ENCODE measurements at places on chromosomes 6 and 20.

DNA sequence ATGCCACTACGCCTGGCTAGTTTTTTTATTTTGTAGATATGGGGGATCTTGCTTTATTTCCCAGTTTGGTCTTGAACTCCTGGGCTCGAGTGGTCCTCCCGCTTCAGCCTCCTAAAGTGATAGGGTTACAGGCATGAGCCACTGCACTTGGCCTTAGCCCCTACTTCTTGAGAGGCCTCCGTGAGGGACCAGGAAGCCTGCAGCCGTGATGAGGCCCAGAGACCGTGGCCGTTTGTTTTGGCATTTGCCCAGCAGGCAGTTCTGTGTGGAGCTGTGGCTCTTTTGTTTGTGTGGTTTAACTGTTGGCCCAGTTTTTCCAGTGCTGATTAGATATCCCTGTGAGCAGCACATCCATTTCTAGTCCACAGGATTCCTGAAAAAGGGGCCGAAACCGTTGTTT lies 39.8 kb downstream of the SRSF3 start:
- no peaks in the 10 kb centered on the region for H3K4me1 ChIP-seq
- DNase-seq, result no peak
- H3K36me3 ChIP-seq, result no peaks in the 10 kb centered on the region
- no peak overlapping the region for H3K4me3 ChIP-seq
- H3K27ac ChIP-seq, result no peak overlapping the region

DNA sequence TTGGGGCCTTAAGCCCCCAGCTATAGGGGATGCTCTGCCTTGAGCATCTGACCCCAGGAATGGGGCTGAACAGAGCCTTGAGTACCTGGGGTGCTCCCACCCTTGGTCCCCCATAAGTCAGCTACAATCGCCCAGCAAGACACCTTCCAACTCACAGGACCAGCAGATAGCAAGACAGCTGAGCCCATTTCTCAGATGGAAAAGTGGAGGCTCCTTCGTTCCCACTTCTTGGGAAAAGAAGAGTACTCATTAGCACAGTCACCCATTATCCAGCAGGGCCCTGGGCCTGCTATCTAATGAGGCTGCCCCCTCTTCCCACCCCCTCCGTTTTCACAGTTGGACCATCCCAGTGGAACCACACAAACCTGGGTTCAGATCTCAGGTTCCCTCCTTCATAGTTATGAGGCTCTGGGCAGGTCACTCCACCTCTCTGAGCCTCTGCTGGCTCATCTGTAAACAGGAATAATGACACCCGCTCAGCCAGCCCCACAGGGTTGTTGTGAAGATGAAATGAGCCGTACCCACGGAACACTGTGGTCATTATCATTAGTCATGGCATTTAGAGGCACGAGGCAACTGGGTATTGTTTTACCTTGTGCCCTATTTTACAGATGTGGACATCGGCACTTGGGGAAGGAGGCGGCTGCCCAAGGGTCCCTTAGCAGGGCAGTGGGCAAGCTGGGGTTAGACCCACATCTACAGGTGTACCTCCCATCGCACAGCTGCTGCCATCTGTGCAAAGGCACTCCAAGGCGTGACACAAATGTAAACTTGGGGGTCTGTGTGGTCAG lies 4.5 kb downstream of the LPIN3 start:
- no peaks in the 10 kb centered on the region for H3K27me3 ChIP-seq
- peaks cover 6% of the 10 kb centered on the region for H3K4me1 ChIP-seq
- no peak overlapping the region for H3K27ac ChIP-seq
- no peak overlapping the region for H3K4me3 ChIP-seq
- H3K36me3 ChIP-seq, result no peaks in the 10 kb centered on the region
- no peak for DNase-seq

DNA sequence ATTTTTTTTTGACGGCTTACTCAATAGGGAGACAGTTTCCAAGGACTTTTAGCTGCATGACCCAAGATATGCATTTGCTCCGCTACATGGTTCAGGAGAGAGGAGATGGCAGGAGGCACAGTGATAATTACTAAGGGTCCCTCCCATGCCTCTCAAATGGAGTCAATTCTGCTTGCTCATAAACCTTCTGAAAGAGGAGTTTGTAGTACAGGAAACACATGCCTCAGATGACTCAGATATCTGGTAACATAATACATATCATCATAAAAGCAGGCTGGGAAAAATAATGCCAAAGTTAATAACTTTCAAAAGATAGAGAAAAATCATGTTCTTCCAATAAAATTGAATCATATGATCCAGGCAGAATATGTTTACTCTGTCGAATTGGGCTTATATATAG lies 97.6 kb upstream of the DEFB112 start:
- no peak for DNase-seq
- no peaks in the 10 kb centered on the region for H3K27me3 ChIP-seq
- H3K4me3 ChIP-seq, result no peak overlapping the region
- no peaks in the 10 kb centered on the region for H3K4me1 ChIP-seq

DNA sequence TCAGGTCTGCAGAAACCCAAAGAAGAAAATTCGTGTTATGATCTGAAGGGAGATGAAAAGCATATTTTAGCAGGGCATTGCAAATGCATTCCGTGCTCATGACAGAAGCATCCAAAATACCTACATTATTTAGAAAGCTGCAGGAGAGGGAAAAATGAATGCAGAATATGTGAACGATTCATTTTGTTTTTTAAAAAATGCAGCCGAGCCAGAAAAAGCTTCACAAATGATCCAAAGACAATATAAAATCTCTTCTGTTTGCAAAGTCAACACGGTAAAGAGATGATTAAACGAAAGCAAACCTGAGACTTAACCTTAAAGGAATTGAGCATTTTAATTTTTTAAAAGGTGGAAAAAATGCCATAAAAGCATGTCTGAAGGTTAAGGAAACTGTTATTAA lies 136.1 kb upstream of the SULF2 start:
- H3K27ac ChIP-seq, result no peak overlapping the region
- no peak overlapping the region for H3K4me3 ChIP-seq
- no peaks in the 10 kb centered on the region for H3K36me3 ChIP-seq

- peaks cover 23% of the 10 kb centered on the region for H3K4me1 ChIP-seq
- no peak overlapping the region for H3K27ac ChIP-seq
- H3K4me3 ChIP-seq, result peak overlapping the region; percentile 72
- peaks cover 11% of the 10 kb centered on the region for H3K36me3 ChIP-seq
- no peaks in the 10 kb centered on the region for H3K27me3 ChIP-seq
- no peak for DNase-seq
Observed at GRCh38 chr20:58694241-58695083, 1.9 kb downstream of the NPEPL1 start.

DNA sequence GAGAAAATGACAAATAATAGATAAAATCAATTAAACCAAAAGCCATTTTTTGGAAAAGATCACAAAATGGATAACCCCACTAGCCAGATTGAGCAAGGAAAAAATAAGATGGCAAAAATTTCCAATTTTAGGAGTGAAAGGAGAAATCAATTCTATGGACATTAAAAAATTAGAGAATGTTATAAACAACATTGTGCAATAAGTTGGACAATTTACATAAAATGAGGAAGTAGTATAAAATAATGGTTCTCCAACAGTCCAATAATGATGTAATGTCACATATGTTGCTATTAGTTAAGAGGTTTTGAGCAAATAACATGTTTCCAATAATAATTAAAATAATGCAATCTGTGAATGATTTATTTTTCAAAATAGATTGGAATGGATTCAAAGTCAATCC lies 3.1 kb upstream of the SNAP91 start:
- no peak overlapping the region for H3K27ac ChIP-seq
- no peaks in the 10 kb centered on the region for H3K4me1 ChIP-seq
- H3K4me3 ChIP-seq, result no peak overlapping the region
- H3K27me3 ChIP-seq, result peaks cover 28% of the 10 kb centered on the region
- no peak for DNase-seq

GRCh38 chr20:48818481-48818987 lies 9.3 kb downstream of the PREX1 start:
- no peaks in the 10 kb centered on the region for H3K4me1 ChIP-seq
- DNase-seq, result peak; percentile 76
- H3K4me3 ChIP-seq, result peak overlapping the region; percentile 91
- no peaks in the 10 kb centered on the region for H3K27me3 ChIP-seq

DNA sequence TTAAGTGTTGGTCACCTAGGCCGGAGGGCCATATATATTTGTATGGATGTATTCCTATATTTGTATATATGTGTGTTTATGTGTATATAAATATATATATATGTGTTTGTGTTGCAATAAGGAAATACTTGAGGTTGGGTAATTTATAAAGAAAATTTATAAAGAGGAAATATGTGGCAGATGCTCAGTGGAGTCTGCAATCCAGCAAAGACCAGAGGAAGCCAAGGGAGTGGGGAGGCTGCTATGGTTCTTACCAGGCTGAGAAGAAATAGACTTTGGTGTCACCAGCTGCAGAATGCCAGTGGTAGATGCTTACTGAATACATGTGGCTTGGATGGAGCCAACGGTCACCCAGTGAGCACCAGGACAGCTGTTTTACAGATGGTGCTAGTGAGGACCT lies 97.4 kb upstream of the ELOVL5 start:
- no peak overlapping the region for H3K27ac ChIP-seq

GRCh38 chr20:46117704-46118467 lies at the start of gene CD40:
CD40 (plus strand) TSS chr20:46118314; CDS start chr20:46118344, 30 bp downstream.
- peak; percentile 58 for DNase-seq
- no peak within 1 kb of the TSS for H3K27ac ChIP-seq
- H3K27me3 ChIP-seq, result peaks cover 26% of the 10 kb centered on the region
- H3K4me1 ChIP-seq, result peaks cover 17% of the 10 kb centered on the region
- H3K4me3 ChIP-seq, result peak within 1 kb of the TSS; percentile 79

DNA sequence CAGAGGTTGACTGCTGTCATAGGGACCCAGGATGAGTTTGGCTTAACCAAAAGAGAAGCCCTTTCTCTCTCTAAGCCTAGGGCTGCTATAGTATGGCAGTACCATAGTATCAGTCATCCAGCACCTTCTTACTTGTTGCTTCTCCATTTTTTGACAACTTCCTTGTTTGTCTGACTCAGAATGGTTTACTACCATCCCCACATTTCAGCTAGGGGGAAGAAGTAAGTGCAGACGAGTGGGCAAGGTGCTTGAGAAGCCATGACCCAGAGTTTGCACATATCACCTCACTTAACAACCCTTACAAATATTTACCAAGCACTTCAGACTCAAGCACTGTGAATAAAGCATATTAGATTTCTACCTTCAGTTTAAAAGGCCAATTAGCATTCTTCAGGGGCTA lies 289.9 kb upstream of the TSHZ2 start:
- H3K27ac ChIP-seq, result no peak overlapping the region
- no peaks in the 10 kb centered on the region for H3K4me1 ChIP-seq
- no peaks in the 10 kb centered on the region for H3K36me3 ChIP-seq
- H3K27me3 ChIP-seq, result peaks cover 3% of the 10 kb centered on the region
- DNase-seq, result no peak

DNA sequence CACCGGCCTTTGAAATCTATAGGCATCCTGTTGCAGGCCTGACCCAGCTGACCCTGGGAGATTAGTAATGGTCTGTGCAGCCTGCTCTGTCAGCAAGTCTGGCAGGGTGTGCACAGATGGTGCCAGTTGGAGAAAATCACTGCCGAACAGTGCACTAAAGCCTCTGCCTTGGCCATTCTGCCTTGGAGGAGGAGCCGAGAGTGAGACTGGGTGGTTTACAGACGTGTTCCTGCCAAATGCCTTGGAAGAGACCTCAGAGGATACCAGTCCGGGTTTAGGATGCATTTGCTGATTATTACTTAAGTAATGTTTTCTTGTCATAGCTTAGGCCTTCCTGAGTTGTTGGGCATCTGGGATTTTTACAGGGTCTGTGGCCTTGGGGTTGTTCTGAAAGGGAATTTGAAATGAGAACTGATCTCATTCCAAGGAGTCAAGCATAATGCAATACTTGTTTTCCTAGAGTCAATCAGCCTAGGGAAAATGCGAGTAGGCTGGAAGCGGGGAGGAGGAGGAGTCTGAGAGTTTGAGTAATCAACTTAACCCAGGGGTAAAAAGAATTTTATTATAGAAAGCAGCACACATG lies 292.1 kb downstream of the SOX4 start:
- no peak for DNase-seq
- no peaks in the 10 kb centered on the region for H3K27me3 ChIP-seq
- no peak overlapping the region for H3K4me3 ChIP-seq

DNA sequence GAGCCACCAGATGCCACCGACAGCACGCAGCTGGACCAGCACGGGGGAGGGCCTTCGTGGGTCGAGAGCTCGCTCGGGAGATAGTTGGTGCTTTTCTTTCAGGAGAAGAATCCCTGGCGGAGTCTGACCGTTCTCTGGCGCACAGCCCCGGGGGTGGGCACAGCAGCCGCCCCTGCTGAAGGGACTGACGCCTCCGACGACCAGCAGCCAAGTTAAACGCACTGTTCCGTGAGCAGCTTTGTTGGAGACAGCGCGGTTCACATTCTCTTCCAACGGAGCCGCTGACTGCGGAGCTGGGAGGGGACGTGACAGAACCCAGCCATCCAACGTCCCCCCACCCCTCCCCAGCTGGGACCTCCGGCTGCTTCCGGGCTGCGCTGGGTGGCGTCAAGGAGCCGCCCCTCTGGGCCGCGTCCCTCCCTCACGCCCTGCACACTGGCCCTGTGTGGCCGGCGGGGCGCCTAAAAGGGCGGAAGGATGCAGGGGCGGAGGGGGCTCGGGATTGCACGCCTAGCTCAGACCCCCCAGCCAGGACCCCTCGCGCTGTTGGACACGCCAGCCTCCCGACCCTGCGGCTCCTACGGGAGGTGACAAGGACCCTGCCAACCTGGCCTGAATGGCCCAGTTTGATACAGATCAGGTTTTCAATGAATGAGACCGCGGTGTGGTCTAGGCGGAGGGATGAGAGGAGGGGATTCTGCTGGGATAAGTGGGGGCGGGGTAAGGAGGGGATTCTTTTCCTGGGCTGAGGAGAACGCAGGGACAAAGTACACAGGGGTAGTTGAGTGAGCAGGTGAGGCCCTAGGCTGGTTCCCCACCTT lies 36.4 kb upstream of the KHDC1 start:
- DNase-seq, result no peak
- H3K36me3 ChIP-seq, result peaks cover 24% of the 10 kb centered on the region
- no peak overlapping the region for H3K27ac ChIP-seq
- H3K4me3 ChIP-seq, result no peak overlapping the region

DNA sequence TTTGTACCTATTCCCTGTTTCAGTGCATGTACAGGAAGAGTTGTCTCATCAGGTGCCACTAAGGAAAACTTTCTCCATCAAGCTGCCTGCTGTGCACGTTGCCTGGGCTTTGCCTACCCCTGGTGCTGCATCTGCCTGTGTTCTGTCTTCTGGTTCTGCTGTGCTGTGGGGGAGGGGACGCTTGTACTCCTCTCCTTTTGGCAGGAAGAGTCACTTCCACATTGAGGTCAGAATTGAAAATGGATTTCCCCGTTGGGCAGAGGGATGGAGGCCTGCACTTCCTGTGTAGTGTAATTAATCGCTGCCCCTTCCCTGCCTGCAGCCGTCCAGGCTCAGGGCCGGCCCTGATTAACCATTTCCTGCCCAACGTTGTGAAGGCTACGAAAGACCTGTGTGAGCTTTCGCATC lies 153.3 kb downstream of the SCML4 start:
- H3K27me3 ChIP-seq, result no peaks in the 10 kb centered on the region
- H3K4me1 ChIP-seq, result peaks cover 65% of the 10 kb centered on the region
- peak; percentile 58 for DNase-seq
- peak overlapping the region; percentile 72 for H3K27ac ChIP-seq

DNA sequence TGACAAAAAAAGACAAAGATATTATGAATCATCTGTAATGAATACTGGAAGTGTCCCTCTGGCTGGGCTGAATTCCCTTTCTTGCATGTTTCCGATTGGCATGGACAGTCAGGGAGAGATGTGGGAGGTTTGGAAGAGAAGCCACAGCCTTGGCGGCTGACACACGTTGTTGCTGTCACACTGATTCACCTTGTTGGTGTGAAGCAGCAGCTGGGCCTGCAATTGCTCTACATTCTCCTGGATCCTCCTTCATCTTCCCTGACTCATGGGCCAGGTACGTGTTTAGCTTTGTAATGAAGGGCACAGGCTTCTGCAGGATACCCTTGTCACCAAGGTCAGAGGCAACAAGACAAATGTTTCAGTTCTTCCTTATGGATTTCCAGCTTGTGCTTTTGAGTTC lies 13.4 kb upstream of the SMIM8 start:
- no peaks in the 10 kb centered on the region for H3K4me1 ChIP-seq
- no peak for DNase-seq
- no peak overlapping the region for H3K4me3 ChIP-seq
- no peaks in the 10 kb centered on the region for H3K36me3 ChIP-seq

All from activated CD8-positive, alpha-beta T cell treated with anti-CD3 and anti-CD28 coated beads, Interleukin-2, amount 10 ng/mL, durations not matched to agents 7 days and 5 days (primary cell).